Stimulated activated CD4-positive, alpha-beta T cell treated with anti-CD3 and anti-CD28 coated beads, Interleukin-12 subunit alpha, Interleukin-12 subunit beta, amount 100 ng/mL, for 48 hours (primary cell): ENCODE measurements at places on chromosomes 13 and 19.
A peak's percentile ranks its signal among the peaks of the same experiment; 100 is the strongest.

DNA sequence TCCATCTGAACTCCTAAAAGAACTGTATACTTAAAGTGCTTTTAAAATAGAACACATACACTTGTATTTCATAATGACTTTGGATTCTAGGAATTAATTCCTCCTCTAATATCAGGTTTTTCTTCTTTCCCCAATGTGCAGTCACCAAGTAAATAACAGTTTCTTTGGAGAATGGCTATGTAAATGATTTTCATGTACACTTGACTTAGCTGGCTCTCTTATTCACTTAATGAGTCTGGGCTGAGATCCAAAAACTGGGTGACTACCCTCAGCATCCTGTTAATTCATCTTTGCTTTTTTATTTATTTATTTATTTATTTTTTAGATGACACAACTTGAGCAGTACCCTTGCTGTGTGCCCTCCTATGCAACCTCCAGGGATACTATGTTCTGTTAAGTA is 1003.7 kb downstream of the SLITRK1 start:
- no peak for DNase-seq

GRCh38 chr13:27619728-27620376 is 477 bp downstream of the LNX2 start:
- DNase-seq = peak; percentile 5

DNA sequence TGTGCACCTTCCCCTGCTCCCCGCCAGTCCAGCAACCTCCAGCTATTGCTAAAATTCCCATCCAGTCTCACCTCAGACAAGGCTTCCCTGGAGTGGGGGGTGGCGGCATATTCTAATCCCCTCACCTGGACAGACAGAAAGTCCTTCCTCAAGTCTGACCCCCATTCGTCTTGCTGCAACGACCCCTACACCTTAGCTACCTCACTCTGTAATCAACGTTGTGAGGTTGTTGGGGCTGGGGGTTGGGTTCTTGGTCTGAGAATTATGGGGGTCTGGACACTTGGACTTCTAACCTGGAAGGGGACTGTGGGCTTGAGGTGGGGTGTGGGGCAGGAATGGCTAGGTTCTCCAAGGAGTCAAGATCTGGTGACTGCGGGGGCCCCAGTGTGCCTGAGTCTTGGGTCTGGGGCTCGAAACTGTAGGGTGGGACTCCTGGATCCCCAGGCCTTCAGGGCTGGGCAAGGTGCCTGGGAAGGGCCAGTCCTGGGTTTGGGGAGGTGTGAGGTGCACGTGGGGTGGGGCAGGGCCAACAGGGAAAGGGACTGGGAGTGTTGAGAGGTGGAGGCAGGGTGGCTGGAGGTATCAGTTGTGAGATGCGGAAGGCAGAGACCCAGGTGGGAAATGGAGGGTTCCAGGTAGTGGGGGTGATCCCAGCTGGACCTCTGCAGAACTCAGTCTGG is 1.3 kb downstream of the FOXA3 start:
- no peak for DNase-seq

DNA sequence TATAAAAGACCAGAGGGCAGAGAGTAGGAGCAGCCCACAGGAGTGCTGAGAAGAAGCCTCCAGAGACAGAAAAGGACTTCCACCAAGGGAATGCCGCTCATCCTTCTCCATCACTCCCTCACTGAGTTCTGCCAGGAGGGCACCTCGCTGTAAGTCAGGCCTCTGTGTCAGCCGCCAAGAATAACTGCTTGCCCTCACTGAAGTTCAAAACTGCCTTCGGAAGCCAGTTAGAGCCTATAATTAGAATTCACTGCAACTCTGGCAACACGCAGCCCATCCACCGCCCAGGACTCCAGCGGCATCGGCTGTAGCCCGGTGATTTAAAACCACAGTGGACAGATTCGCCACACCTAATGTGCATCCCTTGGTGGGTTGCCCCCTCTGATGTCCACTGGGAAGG is 281.8 kb upstream of the ZNF507 start:
- DNase-seq = no peak

GRCh38 chr13:67343777-67344176 is 113.6 kb upstream of the PCDH9 start:
- no peak for DNase-seq

GRCh38 chr19:13839130-13839937 is 37.6 kb upstream of the NANOS3 start:
- peak; percentile 76 for DNase-seq

DNA sequence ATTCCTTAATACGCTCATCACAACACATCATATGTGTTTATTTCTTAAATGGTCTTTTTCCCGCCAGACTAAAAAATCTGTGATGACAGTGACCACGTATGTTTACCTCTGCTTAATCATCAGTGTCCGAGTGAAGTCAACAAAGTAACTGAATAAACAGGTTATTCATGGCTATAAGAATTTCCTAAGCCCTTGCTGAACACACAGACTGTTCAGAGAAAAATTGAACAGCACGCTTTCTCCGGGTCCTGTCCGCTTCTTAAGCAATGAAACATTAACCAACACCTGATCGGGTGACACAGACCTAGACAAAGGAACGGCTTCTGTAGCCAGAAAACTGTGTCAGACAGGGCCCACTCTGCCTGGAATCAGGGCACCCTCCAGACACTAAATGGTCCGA is 14.3 kb downstream of the SAFB2 start:
- no peak for DNase-seq

DNA sequence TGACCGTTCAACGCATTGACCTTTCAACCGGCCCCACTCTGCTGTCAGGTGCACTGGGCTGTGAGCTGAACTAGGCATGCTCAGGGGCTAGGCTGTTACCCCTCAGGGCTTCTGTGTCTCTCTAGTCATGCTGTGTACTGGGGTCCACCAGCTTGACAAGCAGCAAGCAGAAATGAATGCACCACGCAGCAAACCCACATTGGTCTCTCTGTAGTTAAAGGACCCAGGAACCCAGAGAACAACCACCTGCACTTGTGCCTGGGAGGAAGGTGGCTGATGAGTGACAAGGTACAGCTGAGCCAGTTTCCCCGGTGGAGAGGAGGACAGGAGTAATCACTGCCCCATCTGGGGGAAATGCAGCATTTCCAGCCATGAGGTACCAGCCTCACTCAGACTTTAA is 159.9 kb downstream of the USP12 start:
- no peak for DNase-seq

DNA sequence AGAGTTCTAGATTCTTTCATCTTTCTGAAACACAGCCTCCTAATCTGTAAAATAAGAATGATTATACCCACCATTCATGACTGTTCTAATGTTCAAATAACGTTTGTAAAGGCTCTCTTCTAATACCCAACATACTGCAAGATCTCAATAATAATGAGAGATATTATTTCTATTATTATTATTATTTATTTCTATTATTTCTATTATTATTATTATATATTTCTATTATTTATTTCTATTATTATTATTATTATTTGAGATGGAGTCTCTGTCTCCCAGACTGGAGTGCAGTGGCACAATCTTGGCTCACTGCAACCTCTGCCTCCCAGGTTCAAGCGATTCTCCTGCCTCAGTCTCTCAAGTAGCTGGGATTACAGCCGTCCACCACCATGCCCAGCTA is 395.5 kb downstream of the EFNB2 start:
- no peak for DNase-seq

- no peak for DNase-seq
Observed at GRCh38 chr19:18070181-18070580, 16.6 kb downstream of the IL12RB1 start.

DNA sequence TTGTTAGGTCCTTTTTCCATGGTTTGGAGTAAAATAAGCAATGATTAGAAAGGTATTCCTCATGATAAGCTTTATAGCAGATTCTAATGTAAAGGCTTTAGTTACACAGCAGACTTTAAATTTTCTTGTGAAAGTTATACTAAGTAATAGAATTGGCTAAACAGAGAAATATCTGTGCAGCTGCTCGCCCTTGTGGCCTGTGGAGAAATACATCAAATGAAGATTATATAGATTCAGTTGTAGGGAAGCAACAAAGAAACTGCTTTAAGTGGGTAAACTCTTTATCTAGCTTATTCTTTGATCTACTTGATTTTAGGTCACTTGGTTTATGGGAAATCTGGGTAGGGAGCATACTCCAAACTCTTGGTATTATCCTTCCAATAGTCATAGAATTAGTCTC is 1269.7 kb upstream of the SPRY2 start:
- no peak for DNase-seq

DNA sequence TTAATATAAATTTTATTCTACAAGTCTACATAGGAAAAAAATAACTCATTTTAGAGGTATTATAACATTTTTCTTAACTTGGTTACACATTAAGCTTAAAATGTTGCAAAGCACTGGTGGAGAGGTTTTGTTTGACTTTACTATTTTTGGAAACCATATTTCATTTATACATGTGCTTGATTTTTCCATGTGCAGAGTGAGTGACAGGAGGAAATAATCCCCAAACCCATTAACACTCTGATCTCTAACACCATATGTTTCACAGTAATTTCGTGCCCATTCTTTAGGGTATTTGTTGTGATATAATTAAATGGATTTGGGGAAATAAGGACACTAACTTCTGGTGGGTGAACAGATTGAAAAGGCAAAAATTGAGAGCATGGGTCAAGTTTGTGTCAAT is 2124.4 kb upstream of the PCDH20 start:
- no peak for DNase-seq

- DNase-seq = no peak
Observed at GRCh38 chr13:40644838-40645604, 21.4 kb downstream of the FOXO1 start.

- DNase-seq = no peak
Observed at GRCh38 chr13:44292545-44292944, 81.1 kb upstream of the SERP2 start.

GRCh38 chr13:46605076-46605824 is 52.3 kb downstream of the LRCH1 start:
- DNase-seq = no peak

DNA sequence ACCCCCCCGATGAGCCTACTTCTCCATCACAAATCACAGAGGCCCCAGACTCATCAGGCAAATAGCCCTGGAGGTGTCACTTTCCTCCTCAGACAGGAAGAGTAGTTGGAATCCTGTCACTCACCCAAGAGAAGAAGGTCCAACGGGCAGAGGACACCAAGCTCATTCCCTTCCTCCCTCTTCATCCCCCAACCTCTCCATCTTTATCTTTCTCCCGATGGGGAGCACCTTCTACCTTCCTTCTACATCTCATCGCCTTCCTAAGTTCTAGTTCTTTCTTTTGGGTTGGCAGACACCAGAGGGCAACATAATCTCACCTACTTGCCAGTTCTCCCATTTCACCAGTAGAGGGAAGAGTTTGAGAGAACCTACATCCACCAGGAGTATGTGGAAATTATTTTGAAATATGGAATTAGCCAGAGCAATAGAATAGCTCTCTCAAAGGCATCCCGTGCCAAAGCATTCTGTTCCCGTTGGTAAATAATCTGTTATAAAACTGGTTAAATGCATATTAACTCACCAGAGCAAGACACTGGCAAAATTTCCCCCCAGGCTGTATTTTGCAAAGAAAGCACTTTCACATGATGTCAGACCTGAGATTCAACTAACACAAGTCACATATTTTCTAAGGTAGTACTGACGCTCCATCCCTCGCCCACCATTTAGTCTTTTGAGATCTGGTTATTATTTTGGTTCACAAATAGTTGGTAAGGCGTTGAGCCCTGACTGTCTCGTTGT is 55.0 kb downstream of the ZIC5 start:
- no peak for DNase-seq

DNA sequence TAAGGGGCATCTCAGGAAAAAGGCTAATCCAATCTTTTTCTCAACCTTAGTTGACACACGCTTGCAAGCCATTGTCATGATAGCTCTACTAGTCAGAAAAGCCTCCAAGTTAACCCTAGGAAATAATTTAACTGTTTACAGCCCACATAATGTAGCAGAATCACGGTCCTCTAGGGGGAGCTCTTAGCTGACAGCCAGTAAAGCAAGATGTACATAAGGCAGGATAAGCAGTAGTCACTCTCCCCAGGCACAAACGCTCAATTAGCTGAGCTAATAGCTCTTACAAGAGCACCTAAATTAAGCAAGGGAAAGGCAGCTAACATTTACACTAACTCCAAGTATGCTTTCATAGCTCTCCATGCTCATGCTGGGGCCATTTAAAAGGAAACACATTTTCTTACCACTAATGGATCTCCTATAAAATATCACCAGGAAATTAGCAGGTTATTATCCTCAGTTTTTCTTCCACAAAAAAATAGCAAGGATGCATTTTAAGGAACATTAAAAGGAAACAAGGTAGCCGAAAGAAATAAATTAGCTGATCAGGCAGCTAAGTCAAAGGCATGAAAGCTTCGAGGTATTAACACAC is 33.7 kb upstream of the ZSCAN5A start:
- peak; percentile 34 for DNase-seq

- DNase-seq = no peak
Observed at GRCh38 chr19:3730457-3730958, 22.3 kb downstream of the TJP3 start.

GRCh38 chr19:51573331-51573730 is 2.2 kb downstream of the ZNF175 start:
- DNase-seq = no peak

DNA sequence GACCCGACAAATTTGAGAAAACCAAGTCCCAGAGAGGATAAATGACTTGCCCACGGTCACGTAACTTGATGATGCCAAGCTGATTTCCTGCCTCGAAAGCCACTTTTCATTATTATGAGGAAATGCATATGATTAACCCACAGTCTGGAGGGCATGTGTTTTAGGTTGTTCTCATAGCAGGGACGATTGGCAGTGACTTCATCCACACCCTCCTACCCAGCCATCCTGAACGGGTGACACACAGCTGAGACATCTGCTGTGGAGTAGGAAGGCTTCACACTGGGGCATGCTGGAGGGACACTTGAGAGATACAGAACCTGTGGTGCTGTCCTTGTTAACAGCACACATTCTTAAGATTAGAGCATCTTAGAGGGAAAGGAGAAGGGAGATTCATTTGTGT is 65.4 kb upstream of the WDFY2 start:
- DNase-seq = no peak

- no peak for DNase-seq
Observed at GRCh38 chr13:60152904-60153303, 10.8 kb downstream of the DIAPH3 start.

- no peak for DNase-seq
Observed at GRCh38 chr19:3902317-3902973, 22.0 kb downstream of the ATCAY start.

DNA sequence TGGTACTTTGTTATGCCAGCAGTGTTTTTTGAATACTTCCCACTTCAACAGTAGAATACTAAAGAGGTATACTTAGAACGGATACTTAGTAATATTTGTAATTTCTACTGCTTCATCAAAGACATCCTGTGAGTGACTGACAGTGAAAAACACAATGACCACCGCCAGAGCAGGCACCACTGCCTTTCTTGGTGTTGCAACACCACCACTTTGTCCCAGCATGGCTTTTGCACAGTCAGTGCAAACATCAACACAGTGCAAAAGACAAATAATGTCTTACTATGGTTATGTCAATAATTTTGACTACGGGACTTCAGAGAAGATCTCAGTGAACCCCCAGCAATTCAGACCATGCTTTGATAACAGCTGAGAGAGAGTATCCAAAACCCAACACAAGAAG is 220.5 kb downstream of the RBM26 start:
- DNase-seq = no peak

- DNase-seq = peak; percentile 55
Observed at GRCh38 chr19:44689290-44690130, 9.4 kb upstream of the CEACAM16 start.
